ENCODE measurements at places on chromosomes 2 and 18. TPM values are rescaled to one million over a fixed set of nuclear protein-coding genes. Genes with fewer than 3 reads are reported as not detected.
A peak's percentile ranks its signal among the peaks of the same experiment; 100 is the strongest.

- DNase-seq = no peak
- H3K27me3 ChIP-seq = peaks cover 12% of the 10 kb centered on the region
- peaks cover 19% of the 10 kb centered on the region for H3K4me1 ChIP-seq
- H3K4me3 ChIP-seq = no peak overlapping the region
Observed at GRCh38 chr2:3173031-3173430, 204.6 kb downstream of the EIPR1 start.

- H3K4me3 ChIP-seq = no peak overlapping the region
- H3K27ac ChIP-seq = no peak overlapping the region
- no peaks in the 10 kb centered on the region for H3K27me3 ChIP-seq
- no peaks in the 10 kb centered on the region for H3K36me3 ChIP-seq
Observed at GRCh38 chr2:7999683-8000476, 682.0 kb upstream of the ID2 start.

- DNase-seq = no peak
- no peaks in the 10 kb centered on the region for H3K4me1 ChIP-seq
- H3K4me3 ChIP-seq = no peak overlapping the region
- H3K36me3 ChIP-seq = no peaks in the 10 kb centered on the region
Observed at GRCh38 chr18:8020132-8020846, 453.2 kb downstream of the PTPRM start.

The IL36A gene
- not detected for total RNA-seq

DNA sequence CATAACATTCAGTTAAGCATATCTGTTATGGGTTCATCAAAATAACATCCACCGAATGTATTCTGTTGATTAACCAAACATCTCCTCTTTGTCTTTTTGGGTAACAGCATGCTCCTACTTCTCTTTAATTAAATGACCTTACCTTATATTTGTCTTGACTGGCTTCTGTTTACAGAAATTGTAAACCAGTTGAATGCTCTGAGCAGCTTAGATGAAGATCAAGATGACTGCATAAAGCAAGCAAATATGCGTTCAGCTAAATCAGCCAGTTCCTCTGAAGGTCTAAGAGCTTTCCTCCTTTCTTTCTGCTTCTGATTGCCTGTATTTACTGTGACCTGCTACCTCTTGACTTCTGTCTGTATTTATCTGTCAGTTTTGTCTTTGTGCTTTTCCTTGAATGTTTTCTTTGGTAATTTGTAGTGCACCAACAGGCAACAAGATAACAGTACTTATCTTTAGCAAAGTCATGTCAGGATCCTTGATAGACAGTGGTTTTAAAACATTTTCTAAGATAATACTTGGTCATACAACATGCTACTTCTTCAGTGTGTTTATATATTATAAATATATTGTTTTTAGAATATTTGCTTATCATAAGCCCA is 152.8 kb downstream of the EHBP1 start:
- H3K27me3 ChIP-seq = no peaks in the 10 kb centered on the region
- no peak overlapping the region for H3K4me3 ChIP-seq
- no peak overlapping the region for H3K27ac ChIP-seq

DNA sequence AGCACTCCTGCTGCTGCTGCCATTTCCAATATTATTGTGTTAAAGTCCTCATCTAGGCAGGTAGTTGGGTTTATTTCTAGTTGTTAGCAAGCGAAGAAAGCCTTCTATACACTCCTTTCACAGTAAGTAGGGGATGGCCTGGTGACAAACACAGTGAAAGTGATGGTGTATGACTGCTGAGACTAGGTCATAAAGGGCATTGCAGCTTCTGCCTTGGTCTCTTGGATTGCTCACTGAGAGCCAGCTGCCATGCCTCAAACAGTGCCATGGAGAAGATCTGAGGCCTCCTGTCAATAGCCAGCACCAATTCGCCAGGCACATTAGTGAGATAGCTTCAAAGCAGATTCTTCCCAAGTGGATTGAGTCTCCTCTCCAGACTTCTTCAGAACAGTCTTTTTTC is 27.6 kb upstream of the MSTN start:
- H3K27me3 ChIP-seq = no peaks in the 10 kb centered on the region
- DNase-seq = no peak
- H3K4me3 ChIP-seq = no peak overlapping the region
- H3K36me3 ChIP-seq = no peaks in the 10 kb centered on the region
- no peaks in the 10 kb centered on the region for H3K4me1 ChIP-seq
- H3K27ac ChIP-seq = no peak overlapping the region

GRCh38 chr2:172564376-172564775 is 8.5 kb downstream of the PDK1 start:
- no peak overlapping the region for H3K4me3 ChIP-seq
- peaks cover 23% of the 10 kb centered on the region for H3K4me1 ChIP-seq
- DNase-seq = no peak
- peak overlapping the region; percentile 30 for H3K27ac ChIP-seq
- H3K27me3 ChIP-seq = no peaks in the 10 kb centered on the region

DNA sequence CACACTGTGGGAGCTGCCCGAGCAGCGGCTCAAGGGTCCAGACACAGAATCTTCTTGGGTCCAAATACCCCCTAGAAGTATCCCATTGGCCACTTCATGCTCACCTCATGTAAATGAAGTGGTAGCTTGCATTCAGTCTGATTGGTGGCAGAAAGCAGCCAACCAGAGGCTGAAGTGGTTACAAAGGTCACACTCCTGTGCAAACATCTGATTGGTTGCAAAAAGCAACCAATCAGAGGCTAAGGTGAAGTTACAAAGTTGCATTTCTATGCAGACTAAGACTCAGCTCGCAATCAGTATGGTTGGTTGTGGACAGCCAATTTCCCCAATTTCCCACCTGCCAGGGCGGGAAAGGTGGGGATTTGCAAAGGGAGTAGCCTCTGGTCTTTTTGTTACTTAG is 94.3 kb downstream of the DGKD start:
- H3K27ac ChIP-seq = peak overlapping the region; percentile 99
- DNase-seq = no peak
- no peaks in the 10 kb centered on the region for H3K36me3 ChIP-seq
- H3K27me3 ChIP-seq = peaks cover 15% of the 10 kb centered on the region
- no peak overlapping the region for H3K4me3 ChIP-seq

GRCh38 chr2:218876562-218877219 is 4.0 kb upstream of the WNT10A start:
- H3K4me3 ChIP-seq = peak overlapping the region; percentile 50
- H3K4me1 ChIP-seq = peaks cover 31% of the 10 kb centered on the region
- no peak overlapping the region for H3K27ac ChIP-seq

The MAIP1 gene
- total RNA-seq = 18.1 TPM

- no peak for DNase-seq
- no peak overlapping the region for H3K4me3 ChIP-seq
- peaks cover 1% of the 10 kb centered on the region for H3K27me3 ChIP-seq
- H3K4me1 ChIP-seq = no peaks in the 10 kb centered on the region
- no peak overlapping the region for H3K27ac ChIP-seq
Observed at GRCh38 chr2:164080486-164080885, 344.7 kb upstream of the FIGN start.

The ADRA2B gene
- 0.91 TPM for total RNA-seq

GRCh38 chr18:50906843-50907242 is 27.9 kb downstream of the ME2 start:
- H3K27me3 ChIP-seq = no peaks in the 10 kb centered on the region
- no peak overlapping the region for H3K4me3 ChIP-seq
- H3K36me3 ChIP-seq = peaks cover 4% of the 10 kb centered on the region
- DNase-seq = no peak
- H3K27ac ChIP-seq = no peak overlapping the region

The CPLX4 gene
- total RNA-seq = not detected

The CFAP210 gene
- total RNA-seq = 0.32 TPM

GRCh38 chr2:38185012-38185491 is 109.1 kb upstream of the CYP1B1 start:
- no peaks in the 10 kb centered on the region for H3K27me3 ChIP-seq
- H3K4me1 ChIP-seq = no peaks in the 10 kb centered on the region
- H3K27ac ChIP-seq = no peak overlapping the region
- no peaks in the 10 kb centered on the region for H3K36me3 ChIP-seq
- no peak overlapping the region for H3K4me3 ChIP-seq
- no peak for DNase-seq

DNA sequence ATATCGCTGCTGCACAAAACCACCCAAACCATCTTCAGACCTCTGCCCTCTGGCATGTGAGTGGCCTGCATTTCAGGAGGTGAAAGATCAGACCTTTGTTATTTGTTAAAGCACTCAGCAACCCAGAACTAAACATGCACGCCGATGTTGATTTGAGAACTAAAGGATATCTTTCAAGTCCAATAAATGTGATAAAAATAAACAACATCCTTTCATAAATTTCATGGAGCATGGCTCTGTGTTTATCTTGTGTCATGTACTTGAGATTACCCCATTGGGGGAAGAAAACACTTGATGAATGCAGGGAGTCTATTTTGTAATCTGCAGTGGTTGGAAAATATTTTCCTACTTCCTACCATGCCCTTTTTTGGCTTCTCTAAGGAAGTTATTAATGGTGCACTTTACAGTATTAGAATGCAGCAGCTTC is 70.8 kb upstream of the GATA6 start:
- no peak overlapping the region for H3K4me3 ChIP-seq
- peaks cover 7% of the 10 kb centered on the region for H3K4me1 ChIP-seq
- peaks cover 5% of the 10 kb centered on the region for H3K36me3 ChIP-seq
- no peak overlapping the region for H3K27ac ChIP-seq
- H3K27me3 ChIP-seq = peaks cover 1% of the 10 kb centered on the region

The CCDC74B gene
- 0.29 TPM for total RNA-seq

The SLC16A14 gene
- total RNA-seq = 4.4 TPM

The FKBP7 gene
- 21.2 TPM for total RNA-seq
